ENCODE measurements at places on chromosomes 7 and 10.

DNA sequence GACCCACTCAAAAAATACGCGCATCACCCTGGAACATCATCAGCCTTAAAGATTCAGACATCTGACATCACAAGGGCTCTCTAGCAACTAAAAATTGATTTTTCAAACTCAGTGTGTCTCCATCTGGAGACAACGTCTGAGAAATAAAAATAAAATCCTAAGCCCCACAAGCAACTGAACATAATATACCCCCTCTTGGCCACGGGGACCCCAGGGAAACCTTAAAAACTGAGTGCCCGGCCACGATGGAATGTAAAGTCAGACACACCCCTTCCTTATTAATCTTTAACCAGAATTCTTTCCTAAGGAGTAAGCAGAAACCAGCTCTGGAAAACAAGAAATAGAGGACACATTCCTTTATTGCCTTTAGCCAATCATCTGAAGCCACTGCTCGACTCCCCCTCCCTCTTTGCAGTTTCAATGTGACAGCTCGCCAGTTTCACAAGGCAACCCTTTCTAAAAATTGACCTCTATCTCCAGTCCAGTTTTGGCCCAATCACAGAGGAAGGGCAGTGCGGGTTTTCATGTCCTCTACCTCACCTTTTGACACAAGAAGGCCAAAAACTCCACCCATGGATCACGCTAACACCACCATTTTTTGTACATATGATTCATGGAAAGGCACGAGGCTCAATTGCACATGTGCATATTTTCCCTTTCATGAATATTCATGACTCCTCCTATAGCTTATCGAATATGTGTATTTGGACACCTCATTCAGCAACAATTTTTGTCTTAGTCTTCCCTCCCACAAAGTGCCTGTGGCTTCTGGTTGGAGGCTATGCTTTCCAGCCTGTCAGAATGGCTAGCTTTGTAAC lies 24.2 kb downstream of the IFIT3 start:
- DNase-seq = no peak

DNA sequence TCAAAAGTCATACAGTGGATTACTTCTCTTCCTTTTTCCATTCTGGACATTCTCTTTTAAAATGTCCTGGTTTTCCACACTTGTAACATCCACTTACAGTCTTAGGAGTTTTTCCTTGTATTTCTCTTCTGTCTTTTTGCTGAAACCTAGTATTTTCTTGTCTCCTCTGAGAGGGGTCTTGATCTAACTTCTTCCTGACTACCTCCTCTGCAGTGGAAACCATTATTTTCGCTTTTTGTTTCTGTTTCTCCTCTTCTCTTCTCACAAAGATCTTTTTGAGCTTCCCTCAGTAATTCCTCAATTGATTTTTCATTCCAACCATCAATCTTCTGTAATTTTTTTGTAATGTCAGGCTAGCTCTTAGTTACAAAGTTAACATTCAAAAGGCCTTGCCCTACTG lies 23.7 kb upstream of the ELOVL3 start:
- no peak for DNase-seq

DNA sequence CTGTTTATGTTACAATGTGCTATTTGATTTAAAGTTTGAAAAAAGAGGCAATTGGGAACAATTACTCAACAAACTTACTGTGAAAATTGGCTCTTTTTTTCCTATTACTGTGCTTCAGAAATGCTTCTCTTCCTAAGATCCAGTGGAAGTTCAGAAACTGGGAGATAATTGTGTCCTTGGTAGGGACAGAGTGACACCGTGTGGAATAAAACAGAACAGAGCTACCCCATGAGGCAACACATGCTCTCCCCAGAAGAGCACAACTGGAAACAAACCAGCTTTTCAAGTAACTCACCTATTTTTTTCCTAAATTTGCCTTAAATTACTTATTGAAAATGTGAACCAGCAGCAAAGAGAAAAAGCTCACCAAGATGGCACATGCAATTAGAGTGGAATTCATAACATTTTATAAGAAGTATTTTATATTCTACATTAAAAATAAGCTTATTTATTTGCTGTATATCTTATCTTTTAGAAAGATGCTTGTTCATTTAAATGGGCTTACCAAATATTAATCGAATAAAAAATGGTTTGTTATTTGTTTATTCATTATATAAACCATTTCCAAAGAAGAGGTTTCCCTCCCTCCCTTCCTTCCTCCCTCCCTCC lies 346.1 kb upstream of the ANKRD30A start:
- DNase-seq = peak; percentile 1

DNA sequence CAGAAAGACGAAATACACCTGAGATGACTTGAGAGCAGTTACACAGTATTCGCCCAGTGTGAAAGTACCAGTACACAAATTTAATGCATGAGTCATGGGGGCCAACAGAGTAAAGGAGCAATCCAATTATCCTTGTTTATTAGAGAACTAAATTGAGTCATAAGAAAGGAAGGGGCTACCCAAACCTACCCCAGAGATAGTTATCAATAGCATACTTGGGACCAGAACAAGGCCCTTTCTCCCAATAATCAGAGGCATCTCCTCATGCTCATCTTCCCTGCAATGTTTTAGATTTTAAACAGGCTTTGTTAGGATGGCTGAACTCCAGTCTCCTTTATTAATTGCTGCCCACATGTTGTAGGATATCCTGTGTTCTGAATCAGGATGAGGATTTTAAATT lies 239.7 kb upstream of the LRGUK start:
- DNase-seq = peak; percentile 77

GRCh38 chr7:131653418-131654248 lies 97.2 kb upstream of the PODXL start:
- peak; percentile 30 for DNase-seq

- peak; percentile 21 for DNase-seq
These were observed 187.3 kb upstream of the PRSS58 start for GRCh38 chr7:142445019-142445686.

- no peak for DNase-seq
These were observed 43.9 kb upstream of the SRGN start for GRCh38 chr10:69043931-69044531.

DNA sequence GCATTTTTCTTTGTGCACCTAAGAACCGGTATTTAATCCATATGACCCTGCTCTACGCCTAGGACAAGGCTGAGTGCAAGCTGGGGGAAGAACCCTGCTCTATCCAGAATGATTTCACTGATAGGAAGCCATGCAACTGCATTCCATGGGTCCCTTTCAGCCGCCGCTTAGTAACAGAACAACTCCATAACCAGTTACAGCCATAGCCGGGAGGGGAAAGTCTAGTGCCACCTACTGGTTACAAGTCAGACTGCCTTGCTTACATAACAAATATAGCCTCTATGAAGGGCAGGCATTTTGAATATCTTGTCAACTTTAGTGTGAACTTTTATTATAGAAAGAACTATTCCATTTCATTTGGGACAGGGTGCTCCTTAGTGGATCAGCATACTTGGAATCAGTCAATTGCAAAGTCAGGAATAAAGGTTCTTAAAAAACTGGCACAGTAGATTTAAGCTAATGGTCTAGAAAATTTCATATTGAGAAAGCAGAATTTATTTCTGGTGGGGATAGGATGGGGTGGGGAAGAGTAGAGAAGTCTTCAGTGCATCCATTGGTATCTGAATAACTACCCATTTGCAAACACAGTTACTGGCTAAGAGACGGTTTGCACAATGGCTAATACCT lies 521.7 kb downstream of the ADRA2A start:
- peak; percentile 41 for DNase-seq

- DNase-seq = no peak
These were observed 9.9 kb upstream of the ITGB8 start for GRCh38 chr7:20320786-20321185.

DNA sequence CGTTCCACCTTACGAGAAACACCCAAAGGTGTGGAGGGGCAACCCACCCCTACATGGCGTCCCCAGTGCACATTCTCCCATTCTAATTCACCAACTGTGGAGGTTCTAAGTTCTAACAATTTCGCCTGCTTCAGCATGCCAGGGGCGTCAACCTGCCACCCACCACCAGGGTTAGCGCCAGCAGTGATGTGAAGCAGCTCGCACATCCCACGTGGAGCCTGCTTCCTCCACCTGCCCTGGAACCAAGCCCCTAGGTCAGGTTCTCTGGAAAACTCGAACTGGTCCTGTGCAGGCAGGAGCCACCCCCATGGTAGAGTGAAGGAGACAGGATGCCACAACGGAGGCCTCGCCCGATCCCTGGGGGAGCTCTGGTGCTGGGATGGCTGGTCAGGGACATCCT lies 33.3 kb upstream of the FXYD4 start:
- no peak for DNase-seq

DNA sequence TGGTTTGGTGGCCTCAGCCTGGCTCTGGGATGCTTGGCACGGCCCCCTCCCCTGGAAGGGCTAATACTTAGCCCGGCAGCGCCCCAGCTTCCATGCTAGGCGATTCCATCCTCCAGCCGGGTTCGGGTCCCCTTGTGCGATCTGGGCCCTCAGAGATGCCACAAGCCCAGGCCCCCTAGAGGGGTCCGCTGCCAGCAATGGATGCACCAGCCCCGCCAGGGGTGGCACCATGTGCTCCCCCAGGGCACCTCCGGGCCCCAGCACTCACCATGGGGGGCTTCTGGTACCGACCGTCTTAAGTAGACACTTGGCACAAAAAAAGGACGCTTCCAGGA lies 125.7 kb upstream of the KCTD7 start:
- no peak for DNase-seq
